RCC 7860 (cell line): ENCODE measurements at places on chromosomes 13 and 19.

DNA sequence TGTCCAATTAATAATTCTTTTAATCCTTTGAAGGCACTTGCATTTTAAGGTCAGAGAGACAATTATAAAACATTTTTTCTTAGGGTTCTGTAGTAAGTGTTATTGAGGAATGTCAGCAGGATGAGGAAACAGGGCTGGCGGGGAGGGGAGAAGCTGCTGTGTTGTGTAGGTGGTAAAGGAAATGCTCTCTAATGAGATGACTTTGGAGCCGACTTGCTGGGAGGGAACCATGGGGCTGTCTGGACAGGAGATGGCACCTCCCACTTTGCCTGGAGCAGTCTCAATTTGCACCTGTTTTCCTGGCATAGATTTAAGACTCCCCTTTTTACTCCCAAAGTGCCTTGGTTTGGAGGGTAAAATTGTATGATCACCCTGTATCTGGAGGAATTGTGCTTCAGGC, 230.4 kb downstream of the ATP8A2 start:
- DNase-seq = no peak

- DNase-seq = no peak
These were observed 101.8 kb downstream of the SOX1 start for GRCh38 chr13:112168761-112169160.

GRCh38 chr13:40996426-40997092, 22.6 kb downstream of the ELF1 start:
- no peak for DNase-seq

DNA sequence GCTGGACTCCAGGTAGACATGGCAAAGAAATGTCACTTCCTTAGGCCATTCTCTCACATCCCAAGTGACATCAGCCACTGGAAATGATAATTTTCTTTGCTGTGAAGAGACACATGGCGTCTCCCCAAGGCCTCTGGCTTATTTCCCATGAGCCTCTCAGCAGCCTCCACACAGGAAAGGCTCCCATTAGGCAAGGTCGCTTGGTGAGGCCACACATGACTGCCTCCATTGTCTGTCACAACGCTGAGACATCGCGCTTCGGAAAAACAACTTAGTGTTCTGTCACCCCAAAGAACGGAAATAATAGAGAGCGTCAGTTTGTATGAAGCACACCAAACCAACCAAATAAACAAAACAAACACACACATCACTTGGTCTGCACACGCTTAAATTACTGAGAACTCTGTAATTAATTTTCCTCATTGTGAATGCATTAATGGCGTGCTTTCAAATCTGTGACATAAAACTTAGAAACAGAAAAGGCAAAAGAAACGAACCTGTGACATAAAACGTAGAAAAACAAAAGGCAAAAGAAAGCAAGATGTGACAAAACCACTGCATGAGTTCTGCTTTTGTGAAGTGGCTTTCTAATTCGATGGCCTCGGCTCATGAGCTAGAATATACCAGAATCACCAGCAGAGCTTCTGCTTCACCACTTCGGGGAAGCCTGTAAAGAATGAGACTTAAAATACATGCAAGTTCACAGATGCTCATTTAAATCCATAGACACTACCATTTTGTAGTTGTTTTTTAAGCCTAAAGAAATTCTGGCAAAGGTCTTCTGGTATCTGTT, 404.2 kb upstream of the SGCG start:
- DNase-seq = no peak

DNA sequence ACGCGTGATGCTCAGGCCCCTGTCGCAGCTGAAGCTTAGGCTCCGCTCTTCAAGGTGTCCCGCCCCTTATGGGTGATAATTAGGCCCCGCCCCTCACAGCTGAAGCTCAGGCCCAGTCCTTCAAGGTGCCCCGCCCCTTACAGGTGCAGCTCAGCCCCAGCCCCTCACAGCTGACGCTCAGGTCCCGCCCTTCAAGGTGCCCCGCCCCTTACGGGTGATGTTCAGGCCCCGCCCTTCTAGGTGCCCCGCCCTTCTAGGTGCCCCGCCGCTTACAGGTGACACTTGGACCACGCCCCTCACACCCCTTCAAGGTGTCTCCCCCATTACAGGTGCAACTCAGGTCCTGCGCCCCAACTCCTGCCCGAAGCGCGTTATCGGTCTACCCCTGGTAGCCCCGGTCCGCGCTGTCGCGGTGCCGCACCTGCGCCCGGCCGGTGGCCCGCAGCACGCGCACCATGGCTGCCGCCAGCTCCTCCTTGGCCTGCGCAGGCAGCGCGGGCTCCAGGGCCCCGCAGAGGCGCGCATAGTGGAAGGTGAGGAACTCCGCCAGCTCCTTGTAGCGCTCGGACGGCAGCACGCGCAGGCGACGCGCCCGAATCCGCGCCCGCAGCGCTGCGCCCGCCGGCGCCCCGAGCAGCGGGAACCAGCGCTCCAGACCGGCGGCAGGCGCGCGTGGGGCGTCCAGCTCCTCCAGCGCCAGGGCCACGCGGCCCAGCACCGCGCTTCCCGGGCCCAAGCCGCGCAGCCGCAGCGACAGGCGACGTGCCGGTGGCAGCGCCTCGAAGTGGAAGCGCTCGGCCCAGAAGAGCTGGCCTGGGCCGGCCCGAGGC, 7.3 kb downstream of the RASAL3 start:
- DNase-seq = no peak

DNA sequence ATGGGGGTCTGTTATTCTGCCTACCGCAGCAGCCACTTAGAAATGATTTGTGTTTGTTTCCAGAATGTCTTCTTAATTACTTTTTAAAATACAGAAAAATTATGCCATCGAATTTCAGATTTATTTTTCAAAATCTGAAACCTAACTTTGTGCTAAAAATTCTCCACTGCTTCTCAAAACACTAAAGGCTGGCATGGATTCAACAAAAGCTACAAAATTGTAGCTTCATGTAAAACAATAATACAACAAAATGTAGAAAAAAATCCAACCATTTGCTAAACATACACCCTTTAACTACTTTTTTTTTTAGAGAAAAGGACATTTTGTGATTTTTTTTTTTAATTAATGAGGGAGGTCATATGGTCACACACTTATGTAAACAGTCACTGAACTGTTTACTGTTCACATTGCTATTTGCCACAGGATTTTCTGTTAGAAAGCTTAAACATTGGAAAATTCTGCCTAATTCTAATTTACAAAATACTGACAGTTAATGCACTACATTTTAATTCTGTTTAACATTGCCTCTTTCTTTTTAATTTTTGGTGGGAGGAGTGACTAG, 606.6 kb downstream of the DCT start:
- DNase-seq = no peak

- DNase-seq = no peak
These were observed 32.6 kb downstream of the PDE4A start for GRCh38 chr19:10452726-10453618.

DNA sequence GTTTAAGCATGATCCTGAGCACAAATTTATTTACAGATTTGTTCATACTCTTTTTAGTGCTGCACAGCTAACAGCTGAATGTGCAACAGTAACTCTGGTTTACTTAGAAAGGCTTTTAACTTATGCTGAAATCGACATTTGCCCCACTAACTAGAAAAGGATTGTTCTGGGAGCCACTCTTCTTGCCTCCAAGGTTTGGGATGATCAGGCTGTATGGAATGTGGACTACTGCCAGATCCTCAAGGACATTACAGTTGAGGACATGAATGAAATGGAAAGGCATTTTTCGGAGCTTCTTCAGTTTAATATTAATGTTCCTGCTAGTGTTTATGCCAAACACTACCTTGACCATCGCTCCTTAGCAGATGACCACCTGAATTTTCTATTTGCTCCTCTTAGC, 16.0 kb downstream of the ZNF100 start:
- DNase-seq = no peak

GRCh38 chr13:104321756-104322155, 1255.5 kb upstream of the SLC10A2 start:
- no peak for DNase-seq

GRCh38 chr13:101447852-101448251, 4.6 kb upstream of the ITGBL1 start:
- DNase-seq = peak; percentile 14

DNA sequence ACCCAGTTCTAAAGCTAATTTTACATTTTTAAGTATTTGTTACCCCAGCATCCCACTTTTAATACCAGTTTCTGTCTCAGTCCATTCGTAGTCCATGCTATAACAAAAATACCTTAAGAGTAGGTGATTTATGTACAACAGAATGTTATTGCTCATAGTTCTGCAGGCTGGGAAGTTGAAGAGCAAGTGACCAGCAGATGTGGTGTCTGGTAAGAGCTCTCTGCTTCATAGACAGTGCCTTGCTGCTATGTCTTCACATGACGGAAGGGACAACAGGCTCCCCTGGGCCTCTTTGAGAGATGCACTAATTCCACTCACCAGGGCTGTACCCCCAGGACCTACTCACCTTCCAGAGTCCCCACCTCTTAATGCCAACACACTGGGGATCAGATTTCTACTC, 96.6 kb downstream of the COL4A2 start:
- DNase-seq = no peak

- DNase-seq = no peak
These were observed 2.8 kb downstream of the SEMA6B start for GRCh38 chr19:4556597-4557127.

DNA sequence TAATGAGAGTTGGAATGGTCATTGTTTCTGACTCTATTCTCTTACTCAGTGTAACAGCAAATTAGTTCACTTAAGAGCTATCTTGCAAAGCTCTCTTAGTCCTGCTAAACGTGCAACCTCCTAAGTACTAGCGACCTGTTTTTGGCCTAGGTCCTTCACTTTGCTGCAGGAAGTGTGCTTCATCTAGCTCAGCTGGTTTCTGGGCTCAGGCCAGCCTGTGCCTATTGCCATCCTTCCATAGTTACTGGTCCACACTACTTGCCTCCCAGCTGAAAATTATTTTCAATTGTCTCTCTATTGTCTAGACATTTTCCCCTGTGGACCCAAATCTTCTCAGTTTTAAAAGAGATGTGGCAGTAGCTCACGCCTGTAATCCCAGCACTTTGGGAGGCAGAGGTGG, 561.3 kb downstream of the FGF9 start:
- DNase-seq = no peak

DNA sequence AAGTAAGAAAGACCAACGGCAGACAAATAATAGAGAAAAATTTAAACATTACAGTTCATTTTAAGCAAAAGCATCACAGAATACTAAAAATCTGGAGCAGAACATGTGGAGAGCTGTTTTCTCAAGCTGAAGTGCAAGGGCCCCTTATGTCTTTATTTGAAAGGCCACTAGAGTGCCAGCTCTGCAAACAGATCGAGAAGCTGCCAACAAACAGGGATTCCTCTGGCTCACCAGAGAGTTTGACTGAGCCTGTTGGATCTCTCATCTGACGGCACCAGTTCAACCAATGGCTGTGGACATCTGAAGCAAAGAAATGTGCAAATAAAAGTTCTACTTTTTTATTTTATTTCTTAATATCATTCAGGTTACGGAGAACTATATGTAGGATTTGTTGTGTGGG, 119.7 kb downstream of the COL4A2 start:
- no peak for DNase-seq

DNA sequence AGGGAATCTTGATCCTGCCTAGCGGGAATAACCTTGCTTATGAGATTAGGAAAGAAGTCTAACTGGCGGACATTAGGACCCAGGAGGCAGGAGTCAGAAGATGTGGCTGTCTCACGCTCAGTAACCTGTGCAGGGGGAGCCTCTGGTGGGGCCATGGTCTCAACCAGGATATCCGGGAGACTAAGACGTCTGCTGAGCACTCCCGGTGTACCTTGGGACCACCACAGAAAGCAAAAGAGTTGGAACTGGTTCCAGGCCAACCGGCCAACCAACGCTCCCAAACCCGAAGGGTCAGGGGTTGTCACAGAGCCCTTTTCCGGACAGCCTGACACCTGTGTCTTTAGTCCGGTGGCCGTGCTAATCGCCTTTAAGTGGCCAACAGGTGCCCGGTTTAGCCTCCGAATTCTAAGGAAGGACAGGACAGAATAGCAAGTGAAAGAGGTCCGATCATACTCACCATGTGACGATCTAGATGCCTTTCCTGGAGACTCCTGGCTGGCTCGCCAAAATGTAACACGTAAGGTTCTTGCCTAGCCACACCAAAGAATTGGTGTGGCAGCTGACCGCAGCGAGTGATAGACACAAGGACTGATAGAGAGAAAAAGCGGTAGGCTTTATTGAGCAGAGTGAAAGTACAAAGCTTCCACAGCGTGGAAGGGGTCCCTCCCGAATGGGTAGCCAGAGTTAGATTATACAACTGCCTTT, 103.9 kb upstream of the DIAPH3 start:
- no peak for DNase-seq

- peak; percentile 13 for DNase-seq
These were observed 829 bp downstream of the B3GLCT start for GRCh38 chr13:31200637-31200971.

DNA sequence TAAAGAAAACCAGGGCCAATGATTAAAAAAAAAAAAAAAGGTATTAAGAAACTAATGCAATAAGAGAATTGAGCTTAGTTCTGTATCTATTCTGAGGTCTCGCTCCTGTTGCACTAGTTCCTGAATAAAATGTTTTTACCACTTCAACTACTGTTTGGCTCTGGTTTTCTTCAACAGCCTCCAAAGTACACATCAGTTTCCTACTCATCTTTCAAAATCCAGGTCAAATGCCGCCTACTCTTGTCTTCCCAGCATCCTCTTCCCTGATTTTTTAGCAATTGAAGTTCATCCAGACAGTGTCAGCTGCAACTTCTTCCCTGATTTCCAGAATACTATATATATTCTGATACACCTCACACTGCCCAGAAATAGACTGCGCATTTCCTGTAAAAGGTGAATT, 1.4 kb upstream of the RCBTB1 start:
- DNase-seq = no peak

- peak; percentile 95 for DNase-seq
These were observed at the start of gene PIN1 for GRCh38 chr19:9834726-9835506. Gene PIN1 (plus strand): TSS chr19:9835318. CDS start chr19:9835345, 27 bp downstream.

- no peak for DNase-seq
These were observed 5.8 kb downstream of the LSR start for GRCh38 chr19:35254341-35255297.

GRCh38 chr19:3006075-3006767, 22.9 kb downstream of the TLE2 start:
- no peak for DNase-seq

DNA sequence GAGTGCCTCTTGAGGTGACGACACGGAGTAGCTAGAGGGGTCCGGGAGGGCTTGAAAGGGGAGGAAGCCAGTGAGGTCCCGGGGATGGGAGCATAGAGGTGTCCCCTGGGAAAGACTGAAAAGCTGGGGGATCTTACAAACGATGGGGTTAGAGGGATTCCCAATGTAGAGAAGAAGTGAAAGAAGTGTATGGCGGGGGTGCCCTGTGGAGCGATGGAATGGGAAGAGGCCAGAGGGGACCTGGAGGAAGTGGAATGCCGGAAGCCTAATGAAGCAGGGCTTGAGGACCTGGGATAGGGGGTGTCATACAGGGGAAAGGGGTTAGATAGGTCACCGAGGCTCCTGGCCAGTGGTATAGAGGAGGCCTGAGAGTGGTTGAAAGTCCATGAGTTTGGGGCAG, 580 bp downstream of the AP2A1 start:
- no peak for DNase-seq

- no peak for DNase-seq
These were observed 529 bp downstream of the ZNF836 start for GRCh38 chr19:52170863-52171320.

DNA sequence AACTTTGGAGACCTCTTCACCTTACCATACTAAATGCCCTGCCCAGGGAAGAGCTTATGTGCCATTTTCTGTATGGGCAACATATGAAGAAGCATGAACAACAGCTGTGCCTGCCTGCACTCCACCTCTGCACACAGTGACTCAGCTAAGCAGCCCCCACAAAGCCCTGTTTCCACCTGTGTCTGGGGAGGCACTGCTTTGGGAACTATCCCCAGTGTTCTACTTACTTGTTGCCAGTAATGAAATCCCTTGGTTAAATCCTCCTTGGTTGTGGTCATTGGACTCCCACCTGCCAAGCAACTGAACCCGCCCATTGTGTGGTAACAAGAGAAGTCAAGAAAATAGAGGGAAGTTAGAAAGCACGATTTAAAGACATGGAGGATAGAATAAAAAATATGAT, 84.6 kb downstream of the NALCN start:
- no peak for DNase-seq
